ENCODE measurements at places on chromosomes 2 and 18.

DNA sequence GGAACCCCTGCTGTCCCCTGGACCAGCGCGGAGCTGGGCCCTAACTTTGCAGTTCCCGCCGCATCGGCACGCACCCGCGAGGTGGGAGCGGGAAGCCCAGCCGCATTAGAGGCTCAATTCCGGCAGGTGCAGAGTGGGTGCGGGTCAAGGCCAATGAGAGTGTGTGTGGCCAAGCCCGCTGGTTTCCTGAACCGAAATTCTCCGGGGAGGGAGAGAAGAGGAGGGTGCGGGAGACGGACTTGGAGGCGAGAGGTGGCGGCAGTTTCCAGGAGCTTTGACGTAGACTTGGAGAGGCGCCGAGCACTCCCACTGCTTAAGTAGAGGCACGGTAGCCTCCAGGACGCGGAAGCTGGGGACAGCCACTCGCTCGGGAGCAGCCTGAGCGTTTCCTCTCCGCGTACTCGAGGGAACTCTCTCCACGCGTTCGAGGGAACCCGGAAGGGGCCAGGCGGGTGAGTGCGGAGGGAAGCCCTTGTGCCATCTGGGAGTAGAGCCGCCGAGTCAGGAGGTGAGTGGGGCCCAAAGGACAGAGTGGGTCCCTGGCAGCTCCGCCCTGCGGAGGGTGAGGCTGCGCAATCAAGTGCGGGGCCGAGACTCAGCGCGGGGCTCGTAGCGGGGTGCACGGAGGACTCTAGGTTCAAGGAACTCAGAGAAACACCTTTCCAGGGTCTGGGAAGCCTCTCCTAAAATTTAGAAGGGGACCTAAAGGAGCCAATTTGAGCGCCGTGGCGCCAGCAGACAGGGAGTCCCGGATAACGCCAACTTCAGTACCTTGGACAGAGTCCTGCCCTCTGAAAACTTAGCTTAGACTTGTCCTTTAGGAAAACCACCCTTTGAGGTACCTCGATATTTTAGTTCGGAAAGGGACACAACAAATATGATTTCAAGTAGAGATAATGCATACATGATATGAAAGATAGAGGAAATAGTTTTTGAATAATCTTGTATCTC, at the start of gene FAM237A:
Gene FAM237A, plus strand, starts transcription at position 413 of the 951 bp plus-strand sequence. CDS start 1,750 bp downstream, outside the sequence.
- DNase-seq = no peak

- DNase-seq = no peak
Measured at GRCh38 chr2:157893611-157894010, 17.5 kb upstream of the ACVR1 start.

DNA sequence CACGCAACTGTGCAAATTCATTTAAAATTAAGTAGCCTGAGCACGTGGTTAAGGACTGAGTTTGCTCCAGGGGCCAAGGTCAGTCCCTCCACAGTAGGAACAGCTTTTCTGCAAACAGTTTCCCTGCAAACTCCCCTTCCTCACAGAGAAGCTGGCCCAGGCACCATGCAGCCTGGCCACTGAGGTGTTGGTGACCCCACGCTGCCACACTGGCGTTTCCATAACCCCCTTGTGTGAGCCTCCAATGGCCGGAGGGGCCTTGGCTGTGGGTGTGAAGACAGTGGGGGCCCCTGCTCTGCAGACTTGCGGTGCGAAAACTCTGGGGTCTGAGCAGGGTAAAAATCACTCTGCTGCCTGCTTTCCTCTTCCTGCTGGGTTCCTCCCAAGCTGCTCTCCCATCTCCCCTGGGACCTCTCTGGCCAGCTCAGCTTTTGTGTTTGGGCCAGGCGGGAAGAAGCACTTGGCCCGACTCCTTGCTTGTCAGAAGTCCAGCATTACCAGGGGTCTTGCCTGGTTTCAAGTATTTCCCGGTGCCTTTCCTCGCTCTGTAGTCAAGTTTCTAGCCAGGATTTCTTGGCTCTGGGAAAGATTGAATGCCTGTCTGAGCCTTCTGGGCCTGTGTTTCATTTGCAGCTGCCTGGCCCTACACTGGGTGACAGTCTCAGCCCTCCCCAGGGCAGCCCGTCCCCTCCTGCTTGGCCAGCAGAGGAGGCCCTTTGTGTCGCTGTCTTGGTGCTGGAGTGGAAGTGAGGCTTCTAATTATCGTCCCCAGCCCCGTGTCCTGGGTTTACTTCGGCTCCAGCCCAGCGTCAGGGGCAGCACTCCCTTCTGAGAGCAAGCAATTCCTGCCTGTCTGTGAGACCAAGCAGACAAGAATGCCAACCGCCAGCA, 131.4 kb upstream of the SLC1A4 start:
- no peak for DNase-seq

DNA sequence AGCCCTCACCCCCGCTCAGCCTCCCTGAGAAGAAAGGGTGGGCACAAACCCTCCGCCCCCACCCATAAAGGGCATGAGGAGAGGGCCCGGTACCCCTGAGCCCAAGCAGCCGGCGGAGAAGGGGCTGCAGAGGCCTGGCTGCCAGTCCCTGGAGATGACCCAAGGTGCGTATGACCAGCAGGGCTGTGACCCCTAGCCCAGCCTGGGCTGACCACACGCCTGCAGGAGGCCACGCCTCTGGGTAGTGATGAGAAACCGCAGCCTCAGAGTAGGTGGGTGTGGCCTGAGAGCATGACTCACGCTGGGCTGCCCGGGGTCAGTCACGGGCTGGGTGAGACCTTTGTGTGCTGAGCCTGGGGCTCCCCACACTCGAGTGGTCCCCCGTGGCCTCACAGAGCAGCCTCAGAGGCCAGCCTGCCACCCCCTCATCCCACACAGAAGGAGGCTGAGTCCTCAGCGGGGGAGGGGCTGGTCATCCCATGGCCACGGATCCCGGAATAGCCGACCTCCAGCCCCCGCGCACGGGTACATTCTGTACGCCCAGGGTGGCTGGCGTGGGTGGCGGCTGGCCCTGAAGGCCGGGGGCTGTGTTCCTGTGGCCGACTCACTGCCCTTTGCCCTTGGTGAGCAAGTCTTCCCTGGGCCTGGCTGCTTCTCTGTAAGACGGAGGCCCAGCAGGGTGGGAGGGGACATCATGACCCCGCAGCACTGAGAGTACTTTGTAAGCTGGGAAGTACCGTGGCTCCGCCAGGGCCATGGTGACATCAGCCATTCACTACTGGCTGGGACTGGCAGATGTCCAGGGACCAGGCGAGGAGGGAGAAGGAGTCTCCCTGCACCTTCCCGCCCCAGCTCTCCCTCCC, 110.8 kb upstream of the OTOS start:
- no peak for DNase-seq

Data from activated CD8-positive, alpha-beta memory T cell treated with anti-CD3 and anti-CD28 coated beads, Interleukin-2, amount 50 U/mL, for 4 hours (primary cell).